ENCODE measurements at places on chromosomes 3 and 15.

DNA sequence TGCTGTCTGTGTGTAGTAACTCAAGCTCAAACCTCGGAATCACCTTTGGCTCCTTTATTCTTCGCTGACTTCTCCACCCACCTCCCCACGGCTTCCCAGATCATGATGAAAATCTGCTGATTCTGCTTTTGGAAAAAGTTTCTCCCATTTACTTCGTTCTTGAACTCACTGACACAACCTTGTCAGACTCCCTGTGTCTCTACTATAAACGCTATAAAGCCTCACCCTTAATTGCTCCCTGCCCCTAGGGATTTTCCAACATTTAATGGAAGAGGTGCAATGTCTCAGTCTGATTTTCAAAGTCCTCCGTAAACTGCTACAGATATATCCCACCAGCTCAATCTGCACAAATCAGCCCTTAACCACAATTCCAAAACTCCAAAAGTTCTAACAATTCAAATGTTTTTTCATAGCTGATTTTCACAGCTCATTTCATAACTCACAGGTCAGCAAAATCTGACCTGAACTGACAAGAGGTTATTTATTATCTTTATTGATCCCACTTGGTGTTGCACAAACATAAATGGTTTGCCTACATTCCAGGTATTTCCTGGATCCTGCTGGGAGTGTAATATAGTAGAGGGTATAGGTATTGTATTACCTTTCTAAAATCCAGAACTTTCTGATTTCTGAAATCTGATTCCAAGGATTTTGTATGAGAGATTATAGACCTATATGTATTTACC lies 129.4 kb downstream of the PLD1 start:
- no peak for DNase-seq

DNA sequence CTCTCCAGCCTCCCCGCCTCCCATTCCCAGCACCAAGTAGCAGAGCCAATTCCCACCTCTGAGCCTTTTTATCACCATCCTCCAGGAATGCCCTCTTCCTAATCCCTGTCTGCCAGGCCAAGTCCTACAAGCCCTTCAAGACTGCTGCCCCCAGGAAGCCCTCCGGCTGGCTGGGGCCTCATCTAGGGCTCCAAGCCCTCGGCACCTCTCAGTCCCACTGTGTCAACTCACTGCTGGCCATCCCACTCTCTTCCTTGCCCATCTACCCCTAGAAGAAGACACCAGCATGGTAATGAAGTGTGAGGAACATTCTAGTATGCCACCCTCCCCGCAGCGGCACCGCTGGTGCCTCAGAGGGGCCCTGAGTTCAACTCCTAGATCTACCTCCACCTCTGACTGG lies 10.0 kb upstream of the GRIP2 start:
- DNase-seq = no peak

DNA sequence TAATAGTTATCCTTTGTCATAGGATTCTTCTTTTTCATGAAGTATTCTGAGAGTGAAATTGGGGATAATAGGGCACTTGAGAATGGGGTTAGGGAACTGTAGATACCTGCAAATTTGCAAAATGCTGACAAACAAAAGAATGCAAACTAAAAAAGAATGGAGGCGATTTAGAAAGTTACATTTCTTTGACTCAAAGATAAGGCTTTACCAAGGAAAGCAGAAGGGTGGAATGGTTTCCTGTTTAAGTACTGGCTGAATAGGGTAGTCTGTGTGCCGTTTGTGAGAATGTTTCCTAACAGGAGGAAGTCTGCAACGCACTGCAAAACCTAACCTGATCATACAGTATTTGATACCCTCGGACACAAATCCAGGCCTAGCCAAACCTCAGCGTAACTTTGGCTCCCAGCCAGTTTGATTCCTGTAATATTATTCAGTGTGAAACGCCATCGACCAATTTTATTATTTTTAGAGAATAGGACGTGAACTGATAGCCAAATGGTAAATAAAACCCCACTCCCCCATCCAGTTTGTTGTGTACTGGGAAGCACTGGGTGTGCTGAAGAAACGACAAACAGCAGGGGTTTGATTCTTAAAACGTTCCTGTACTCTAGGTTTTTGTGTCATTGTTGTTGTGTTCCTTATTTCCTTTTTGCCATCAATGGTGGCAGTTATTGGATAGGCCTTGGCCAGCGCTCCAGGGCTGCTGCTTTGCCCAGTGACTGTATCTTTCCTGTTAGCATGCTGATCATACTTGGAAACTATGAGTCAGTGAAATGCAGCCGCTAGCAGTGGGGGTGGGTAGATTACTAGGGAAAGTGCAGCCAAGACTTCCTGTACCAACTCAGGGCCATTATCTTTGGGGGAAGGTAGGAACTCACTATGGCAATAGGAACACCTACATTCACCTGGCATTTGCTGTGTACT lies 148.0 kb upstream of the TBL1XR1 start:
- peak; percentile 56 for DNase-seq

DNA sequence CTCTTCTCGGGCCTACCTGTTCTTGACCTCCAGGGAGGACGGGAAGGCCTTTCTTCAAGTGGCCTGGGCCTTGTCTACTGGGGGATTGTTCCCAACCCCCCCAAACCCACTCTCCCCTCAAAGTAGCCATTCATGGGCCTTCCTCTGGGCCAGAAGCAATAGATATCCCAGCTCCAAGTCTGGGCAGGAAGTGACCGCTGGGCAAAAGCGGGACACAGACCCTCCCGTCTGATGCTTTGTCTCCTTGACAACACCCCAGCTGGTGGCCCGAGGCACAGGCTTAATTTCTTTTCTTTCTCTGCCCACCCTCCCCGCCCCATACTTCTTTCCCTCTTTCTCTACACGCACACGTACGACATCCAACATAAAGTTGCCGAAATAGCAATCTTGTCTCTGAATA lies 41.4 kb upstream of the FEZF2 start:
- no peak for DNase-seq

DNA sequence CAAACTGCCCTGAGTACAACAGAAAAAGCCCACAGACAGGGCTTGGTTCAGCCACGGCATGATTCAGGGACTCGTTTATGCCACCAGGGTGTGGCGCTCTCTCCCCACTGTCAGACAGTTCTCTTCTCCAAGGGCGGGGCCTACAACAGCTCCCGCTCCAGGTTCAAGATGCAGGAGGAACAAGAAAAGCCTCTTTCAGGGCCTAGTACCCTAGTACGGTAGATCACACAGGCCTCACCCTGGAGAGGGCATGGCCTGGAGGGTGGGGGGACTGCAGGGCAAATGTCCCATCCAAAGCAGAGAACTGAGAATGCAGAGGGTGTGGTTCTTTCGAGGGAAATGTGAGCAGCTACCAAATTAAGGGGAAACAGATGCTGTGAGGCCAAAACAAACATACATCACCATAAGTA lies 12.0 kb downstream of the MESD start:
- DNase-seq = no peak

DNA sequence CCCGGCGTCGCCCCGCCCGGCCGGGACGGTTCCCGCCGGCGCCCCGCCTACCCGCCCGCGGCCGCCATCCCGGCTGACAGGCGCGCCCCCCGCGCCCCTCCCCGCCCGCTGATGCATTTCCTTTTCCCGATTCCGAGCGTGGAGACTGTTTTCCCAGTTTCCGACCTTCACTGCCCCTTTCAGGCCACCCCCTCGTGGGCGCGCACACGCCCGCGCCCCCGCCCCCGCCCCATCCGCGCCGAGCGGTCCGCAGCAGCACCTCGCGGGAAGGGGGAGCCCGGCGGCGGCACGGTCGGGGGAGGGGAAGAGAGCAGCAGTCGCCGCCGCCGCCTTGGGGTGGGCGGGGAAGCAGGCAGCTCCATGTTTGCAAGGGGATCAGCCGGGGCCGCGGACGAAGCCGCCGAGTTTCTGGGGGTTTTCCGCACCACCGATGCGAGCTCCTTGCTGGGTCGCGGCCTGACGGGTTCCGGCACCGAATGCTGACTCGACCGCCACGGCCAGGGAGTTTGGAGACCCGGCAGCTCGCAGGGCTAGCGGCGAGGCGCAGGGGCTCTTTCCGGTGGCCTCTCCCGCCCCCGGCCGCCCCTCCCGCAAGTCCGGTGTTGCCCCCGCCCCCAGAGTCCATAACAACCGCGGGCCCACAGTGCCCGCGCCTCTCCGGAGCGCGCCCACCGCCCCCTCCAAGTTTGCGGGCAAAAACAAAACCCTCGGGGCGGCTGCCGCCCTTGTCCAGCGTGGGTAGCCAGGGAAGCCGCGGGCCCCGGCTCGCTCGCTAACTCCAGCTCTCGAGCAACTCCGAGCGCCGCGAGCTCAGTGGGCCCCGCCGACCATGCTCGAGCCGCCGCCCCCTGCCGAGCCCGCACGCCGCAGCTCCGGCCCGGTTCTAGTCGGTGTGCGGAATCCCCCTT lies 3.2 kb upstream of the SIN3A start:
- peak; percentile 72 for DNase-seq

DNA sequence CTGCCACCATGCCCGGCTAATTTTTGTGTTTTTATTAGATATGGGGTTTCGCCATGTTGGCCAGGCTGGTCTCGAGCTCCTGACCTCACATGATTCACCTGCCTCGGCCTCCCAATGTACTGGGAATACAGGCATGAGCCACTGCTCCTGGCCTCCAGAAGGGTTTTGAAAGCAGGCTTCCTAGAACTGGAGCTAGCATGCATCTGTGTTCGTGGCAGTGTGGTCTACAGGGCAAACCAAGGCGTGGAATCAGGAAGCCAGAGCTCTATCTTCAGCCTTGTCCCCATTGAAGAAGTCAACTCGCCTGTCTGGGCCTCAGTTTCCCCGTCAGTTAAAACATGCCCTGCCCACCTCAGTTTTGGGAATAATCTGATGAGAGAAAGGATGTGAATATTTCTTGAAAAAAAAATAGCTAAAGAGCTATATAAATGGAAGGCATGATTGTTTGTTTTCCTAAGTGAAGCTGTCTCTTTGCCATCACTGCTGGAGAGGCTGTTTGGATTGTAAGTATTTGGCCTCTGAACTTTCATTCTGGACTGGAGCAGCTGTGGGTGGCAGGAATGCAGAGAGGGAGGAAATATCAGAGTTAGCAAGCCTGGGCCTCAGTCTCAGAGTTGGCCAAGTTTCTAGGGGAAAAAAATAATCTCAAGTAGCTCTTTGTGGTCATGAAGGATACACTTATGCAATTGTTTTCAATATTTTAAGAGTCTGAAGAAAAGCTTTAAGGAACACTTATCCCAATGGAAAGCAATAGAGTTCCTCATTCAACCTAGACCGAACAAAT lies 36.5 kb upstream of the UACA start:
- DNase-seq = no peak

- no peak for DNase-seq
Measured at GRCh38 chr3:94159062-94159828, 96.4 kb downstream of the NSUN3 start.

DNA sequence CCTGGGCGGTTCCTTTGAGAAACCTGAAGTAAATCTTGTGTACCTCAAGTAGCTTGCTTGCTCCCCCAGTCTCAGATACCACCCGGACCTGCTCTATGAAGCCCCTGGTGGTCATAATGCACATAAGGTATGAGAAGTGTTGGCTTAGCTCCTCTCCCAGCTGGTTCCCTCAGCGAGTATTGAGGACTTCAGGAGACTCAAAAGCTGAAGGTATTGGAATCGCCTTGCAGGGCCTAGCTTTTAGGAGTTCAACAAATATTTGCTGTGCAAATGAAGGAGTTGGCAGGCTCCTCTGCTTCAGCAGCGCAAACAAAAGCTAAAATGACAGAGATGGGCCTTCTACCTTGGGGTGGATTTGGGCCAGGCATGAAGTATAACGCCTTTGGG lies 1.7 kb downstream of the CMTM8 start:
- peak; percentile 13 for DNase-seq

GRCh38 chr3:70813311-70813710 lies 500.9 kb upstream of the MDFIC2 start:
- no peak for DNase-seq

DNA sequence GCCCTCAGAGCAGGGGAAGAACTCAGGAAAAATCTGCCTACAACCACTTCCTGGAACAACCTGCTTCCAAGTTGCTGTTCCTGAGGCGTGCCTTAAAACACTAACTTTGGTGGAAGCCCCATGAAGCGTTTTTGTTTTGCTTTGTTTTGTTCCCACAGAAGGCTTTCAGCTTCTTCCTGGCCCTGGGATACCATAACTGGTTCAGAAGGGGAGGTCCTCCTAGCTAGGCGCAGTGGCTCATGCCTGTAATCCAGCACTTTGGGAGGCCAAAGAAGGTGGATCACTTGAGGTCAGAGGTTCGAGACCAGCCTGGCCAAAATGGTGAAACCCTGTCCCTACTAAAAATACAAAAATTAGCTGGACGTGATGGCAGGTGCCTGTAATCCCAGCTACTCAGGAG lies 1.2 kb upstream of the IP6K1 start:
- no peak for DNase-seq

DNA sequence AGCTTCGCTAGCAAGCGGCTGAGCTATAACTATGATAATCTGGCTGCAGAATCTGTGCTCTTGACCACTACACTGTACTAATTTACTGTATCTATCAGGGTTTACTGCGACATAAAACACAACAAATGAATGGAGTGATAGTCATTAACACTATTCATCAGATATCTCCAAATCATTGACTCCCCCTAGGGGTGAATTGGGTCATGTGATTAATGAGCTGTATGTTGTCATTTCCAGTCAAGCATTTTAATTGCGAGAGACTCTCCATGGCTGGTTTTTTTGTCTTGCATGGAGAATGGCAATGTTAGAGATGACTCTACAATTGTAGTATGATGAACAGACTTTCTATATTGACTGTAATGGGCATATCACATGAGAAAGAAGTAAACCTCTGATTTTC lies 10.5 kb upstream of the TM4SF18 start:
- no peak for DNase-seq

GRCh38 chr15:67149773-67150022 lies 84.3 kb downstream of the SMAD3 start:
- no peak for DNase-seq

DNA sequence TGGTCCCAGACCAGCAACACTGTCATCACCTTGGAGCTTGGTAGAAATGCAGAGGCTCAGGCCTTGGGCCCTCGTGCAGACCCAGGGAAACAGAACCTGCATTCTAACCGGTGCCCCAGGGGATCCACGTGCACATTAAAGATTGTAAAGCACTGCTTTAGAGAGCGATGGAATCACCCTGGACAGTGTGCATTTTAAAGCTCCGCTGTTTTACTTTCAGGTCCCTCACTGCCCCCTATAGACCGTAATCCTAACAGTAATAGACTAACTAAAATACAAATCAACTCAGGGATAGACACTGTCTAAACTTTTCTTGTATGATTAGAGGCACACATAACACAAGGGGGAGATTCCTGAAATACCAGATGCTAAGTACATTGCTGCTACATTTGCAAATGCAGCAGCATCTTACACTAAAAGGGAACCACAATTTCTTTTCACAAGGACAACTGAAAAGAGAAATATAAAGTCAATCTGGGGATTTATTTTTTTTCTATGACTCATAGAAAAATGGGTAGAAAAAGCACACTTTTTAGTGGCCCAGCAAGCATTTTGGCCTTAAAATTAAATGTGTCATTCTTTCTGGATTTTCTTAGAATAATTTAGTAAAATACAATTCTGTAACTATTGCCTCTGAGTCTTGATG lies 10.5 kb upstream of the SH3GL3 start:
- no peak for DNase-seq

DNA sequence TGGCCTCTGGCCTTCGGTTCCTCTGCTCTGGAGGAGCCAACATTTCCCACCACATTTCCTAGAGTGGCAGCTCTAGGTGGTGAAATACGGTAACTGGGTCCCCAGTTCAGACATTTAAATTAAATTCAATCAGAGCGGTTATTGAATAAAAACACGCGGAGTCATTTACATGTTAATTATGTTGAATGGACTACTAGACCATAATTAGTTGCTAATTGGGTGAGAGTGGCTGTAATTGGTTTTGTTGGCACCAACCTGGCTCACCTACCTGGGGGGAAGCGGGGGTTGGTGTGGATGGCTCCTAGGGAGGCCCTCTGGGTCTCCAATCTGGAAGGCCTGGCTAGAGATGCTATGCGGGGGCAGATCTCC lies 12.7 kb downstream of the SEMA3F start:
- no peak for DNase-seq

- no peak for DNase-seq
Measured at GRCh38 chr3:52022323-52023100, 26.8 kb upstream of the RPL29 start.
